Transverse colon (tissue), 4 donors: ENCODE measurements at places on chromosomes 12 and 14. TPM values are rescaled to one million over a fixed set of nuclear protein-coding genes. Genes with fewer than 3 reads are reported as not detected.

GRCh38 chr12:93944911-93945310, 203.5 kb upstream of the PLXNC1 start:
- no peak for DNase-seq

PPP1R36 gene
- total RNA-seq, result 9.5 TPM

FAIM2 gene
- 2.5 TPM for total RNA-seq

GRCh38 chr12:126741536-126742240, 1525.3 kb upstream of the TMEM132C start:
- DNase-seq, result no peak

DNA sequence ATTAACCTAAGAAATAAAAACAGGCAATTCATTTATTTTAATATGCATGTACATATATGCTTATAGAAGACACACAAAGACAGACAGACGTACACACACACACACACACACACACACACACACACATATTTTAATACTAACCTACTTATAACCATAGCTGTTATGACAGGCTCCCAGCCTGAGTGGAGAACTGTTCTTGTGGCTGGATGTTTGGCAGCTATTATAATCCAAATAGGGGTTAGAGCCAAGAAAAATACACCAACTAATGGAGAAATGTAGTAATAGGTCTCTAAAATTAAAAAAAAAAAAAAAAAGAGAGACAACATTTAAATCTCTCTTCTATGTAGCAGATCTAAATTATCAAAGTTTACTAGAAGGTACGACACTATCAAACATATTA, 91.8 kb downstream of the SLC41A2 start:
- DNase-seq, result no peak

DNA sequence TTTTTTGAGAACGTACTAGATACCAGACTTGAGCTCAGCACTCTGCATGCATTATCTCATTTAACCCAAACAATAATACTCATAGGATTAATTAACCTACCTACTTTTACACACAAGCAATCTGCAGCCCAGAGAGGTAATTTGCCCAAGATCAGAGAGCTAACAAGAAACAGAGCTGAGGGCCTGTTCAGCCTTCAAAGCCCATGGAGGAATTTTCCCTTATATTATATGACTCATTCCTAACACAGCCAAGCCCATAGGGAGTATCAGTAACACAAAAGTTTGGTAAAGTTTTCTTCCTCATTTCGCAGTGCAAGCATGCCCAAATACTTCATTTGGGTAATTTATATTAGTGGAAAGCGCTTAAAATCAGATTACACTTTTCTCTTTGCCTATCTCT, 94.7 kb downstream of the GALC start:
- no peak for DNase-seq

- DNase-seq, result no peak
Measured at GRCh38 chr12:96812153-96812552, 94.9 kb upstream of the NEDD1 start.

- DNase-seq, result no peak
Measured at GRCh38 chr12:60266381-60266852, 670.6 kb downstream of the SLC16A7 start.

- no peak for DNase-seq
Measured at GRCh38 chr12:58368001-58368400, 426.6 kb downstream of the ATP23 start.

- no peak for DNase-seq
Measured at GRCh38 chr14:23555533-23555881, 564 bp upstream of the THTPA start.

GRCh38 chr12:66829660-66830325, 150.9 kb upstream of the GRIP1 start:
- DNase-seq, result no peak

GRCh38 chr12:14694145-14694714, 2.2 kb downstream of the GUCY2C start:
- no peak for DNase-seq

GZMB gene
- total RNA-seq, result not detected
